ENCODE measurements at places on chromosomes 5 and 9.

DNA sequence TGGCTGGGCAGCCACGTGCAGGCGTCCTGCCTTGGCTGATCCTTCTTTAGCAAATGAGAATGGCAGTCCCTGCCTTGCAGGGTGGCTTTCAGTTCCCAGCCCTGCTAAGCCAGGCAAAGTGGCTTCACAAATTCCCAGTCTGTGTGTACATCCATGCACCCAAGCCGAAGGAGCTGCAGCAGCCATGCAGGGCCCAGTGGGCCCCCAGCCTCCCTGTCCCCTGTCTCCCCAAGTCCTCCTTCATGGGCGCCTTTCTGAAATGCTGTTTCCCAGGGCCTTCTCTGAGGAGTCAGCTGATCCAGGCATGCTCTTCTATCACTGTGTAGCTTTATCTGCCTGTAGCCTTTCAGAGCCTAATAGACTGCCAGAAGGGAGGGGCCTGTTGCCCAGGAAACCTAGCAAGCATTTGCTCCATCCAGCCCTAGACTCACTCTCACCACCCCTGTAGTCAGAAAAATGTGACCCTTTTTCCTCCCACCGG, 47.4 kb upstream of the SHC3 start:
- no peak for DNase-seq

GRCh38 chr5:59198365-59198764, 615.5 kb downstream of the RAB3C start:
- no peak for DNase-seq

- DNase-seq: no peak
Observed at GRCh38 chr5:133664422-133664821, 52.1 kb upstream of the FSTL4 start.

- no peak for DNase-seq
Observed at GRCh38 chr5:44233691-44234090, 155.5 kb downstream of the FGF10 start.

DNA sequence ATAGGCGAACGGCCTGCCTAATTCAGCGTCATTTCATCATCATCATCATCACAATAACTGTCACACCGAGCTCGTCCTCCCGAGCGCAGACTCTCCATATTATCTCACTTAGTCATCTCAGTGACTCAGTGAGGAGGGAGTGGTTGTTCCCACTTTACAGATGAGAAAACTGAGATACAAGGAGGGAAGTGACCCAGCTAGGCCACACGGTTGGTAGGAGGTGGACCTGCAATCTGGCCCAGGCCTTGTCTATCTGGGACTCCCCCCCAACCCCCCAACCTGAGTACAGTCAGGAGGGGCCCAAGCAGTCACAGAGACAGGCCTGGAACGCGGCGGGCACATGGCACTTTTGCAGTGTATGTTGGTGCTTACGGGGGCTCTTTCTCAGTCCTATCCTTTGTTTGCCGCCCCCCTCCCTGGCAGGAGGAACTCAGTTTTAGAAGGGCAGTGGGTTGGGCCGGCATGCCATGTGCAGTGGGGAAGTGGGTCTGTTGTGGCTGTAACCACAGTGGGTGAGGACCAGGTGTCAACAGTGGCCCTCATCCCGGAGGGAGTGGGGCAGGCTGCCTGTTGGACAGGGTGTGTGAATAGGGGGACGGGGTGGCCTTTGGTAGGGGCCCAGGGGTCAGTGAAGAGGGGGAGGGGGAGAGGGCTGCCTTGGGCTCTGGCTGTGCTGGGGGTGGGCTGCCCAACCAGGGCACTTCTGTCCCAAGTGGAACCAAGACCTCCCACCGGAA, 1.7 kb upstream of the RXRA start:
- DNase-seq: no peak

GRCh38 chr9:95073042-95073607, 244.4 kb downstream of the FANCC start:
- no peak for DNase-seq

GRCh38 chr5:37888476-37888875, 48.6 kb upstream of the GDNF start:
- no peak for DNase-seq

DNA sequence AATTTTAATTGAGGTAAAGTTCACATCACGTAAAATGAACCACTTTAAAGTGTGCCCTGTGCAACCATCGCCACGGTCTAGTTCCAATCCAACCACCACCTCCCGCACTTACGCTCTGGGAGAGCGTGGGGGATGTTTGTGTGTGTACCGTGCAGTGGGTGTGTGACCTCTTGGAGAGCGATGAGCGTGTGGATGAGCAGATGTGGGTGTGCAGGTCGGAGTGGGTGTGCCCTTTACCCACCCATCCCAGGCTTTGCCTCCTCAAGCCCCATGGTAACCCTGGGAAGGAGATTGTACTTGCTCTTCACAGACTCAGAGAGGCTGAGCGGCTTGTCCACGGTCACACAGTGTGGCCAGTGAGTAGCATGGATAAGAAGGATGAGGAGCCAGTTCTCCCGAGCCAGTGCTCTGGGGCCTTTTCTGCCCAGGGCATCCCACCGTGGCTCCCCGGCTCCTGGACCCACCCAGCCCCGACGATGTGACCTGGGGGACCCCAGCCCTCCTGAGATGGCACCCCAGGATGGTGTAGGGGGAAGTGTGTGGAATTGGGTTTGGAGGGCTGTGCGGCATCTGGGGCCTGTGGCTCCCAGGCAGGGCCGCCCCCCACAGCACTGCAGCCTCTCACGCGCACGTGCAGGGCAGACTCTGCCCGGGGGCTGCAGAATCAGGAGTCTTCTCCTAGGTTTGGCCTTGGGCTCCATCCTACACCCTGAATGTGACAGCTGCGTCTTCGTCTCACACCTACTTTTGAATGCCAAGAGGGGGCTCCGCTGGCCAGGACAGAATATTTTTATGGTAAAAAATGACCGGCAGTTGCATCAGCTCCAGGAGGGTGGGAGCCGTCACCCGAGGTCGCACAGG, 13.6 kb downstream of the LHX3 start:
- DNase-seq: no peak

GRCh38 chr9:96064826-96065481, 189.5 kb downstream of the ERCC6L2 start:
- no peak for DNase-seq

DNA sequence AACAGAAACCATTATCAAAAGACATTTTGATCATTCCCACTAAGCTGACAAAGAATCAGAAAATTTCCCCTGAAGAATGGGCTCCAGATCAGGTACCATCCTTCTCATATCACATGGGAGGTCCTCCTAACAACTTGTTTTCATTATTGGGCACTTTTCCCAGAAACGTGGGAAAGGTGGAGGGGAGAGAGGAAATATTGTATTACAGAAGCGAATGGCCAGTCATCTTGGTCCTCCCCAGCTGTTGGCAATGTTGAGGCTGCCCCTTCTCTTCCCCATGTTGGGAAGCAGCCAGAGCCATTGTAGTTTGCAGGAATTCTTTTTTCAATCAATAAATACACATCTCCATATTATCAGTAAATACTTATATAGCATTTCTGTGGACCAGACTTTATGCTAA, 126.2 kb upstream of the ZNF608 start:
- DNase-seq: no peak

DNA sequence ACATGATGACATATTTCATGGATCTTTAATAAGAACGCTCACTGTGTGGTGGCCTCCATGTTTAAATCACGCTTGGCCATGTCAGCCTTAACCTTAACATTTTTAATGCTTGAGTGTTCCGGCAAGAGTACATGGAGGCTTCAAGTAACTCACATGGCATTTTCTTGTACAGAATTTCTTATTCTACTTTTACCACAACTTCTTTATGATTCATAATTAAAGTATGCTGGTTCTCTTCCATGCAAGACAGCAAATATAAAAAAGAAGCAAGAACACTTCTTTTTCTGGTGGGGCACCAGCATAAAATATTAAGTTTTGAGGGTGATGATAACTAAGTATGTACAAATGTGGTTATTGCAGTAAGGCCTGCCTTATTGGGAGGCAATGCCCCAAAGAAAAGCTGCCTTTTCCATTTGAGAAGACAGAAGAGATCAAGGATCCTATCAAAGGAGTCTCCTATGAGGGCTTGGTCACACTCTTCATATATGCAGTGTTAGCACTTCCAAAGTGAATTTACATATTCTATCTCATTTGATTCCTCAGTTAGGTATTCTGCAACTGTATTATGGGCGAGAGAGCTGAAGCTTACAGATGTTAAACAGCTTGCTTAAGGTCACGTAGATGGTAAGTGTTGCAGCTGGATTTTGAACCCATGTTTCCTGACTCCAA, 382.7 kb upstream of the MEF2C start:
- DNase-seq: no peak

GRCh38 chr9:108550106-108550505, 305.7 kb downstream of the ACTL7B start:
- DNase-seq: no peak

DNA sequence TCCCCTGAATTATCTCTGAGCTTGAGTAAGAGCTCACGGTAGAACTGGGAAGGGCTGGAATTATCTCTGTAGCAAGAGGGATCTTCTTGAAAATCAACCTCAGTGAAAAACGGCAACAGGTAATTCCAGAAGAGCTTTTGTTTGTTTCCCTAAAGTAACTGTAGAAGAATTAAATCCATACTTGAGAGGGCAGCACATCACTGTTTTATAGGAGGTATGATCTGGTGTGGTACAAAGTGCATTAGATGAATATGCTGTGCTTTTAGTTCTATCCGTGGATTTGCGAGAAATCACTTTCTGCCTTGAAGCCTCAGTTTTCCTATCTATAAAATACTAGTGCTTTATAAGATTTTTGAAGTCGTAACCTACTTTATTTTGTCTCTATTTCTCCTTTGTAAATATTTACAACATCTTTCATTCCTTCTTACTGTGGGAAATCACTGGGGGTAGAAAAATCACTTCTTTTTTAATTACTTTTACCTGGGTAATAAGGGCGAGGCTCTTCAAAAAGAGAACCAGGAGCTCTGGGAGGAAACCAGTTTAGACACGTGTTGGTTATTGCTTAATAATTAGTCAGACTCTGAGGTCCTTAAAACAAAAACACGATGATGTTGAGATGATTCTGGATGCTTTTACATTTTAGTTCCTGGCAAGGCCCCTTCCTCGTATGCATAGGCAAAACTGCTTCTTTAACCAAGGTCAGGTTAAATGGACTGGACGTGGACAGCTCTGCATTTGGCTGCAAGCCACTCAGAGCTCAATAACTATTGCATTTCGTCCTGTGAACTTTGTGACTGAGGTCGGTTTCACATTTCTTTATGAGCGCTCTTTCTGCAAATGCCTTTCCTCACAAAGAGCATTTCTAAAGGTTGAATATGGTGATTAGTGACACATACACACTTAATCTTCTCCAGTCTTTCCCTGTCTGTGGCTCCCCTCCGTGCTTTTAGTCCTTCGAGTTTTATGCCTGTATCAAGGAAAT, 376.1 kb downstream of the BRINP1 start:
- no peak for DNase-seq

- no peak for DNase-seq
Observed at GRCh38 chr5:37770786-37771185, 69.1 kb downstream of the GDNF start.

GRCh38 chr5:111997308-111997707, 240.3 kb upstream of the NREP start:
- no peak for DNase-seq

DNA sequence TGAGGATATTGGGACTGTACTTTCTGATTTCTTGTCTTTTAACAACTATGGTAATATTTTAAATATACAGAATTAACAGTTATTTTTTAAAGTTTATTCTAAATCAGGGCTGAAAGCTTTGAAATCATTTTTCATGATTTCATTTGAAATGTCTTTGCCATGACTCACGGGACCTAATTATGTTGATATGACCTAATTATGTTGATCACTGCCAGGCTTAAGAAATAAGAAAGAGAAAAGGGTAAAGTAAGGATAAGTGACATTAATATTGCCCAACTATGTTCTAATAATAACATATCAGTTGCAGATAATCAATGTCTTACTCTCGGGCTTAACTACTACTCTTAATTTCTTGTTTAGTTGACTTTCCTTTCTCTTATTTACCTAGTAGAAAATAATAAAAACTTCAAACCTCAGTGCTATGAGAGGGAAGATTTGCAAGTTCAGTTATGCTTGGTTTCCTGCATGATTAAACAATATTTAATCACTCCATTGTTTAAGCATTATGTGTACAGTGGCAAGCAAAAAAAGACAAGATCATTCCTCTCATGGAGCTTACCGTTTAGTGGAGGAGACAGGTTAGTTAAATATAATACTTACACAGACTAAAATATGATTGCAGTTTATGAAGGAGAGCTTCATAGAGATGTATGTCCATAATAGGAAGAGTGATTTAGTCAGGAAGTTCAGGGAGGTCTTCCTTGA, 67.0 kb upstream of the EIF4EBP3 start:
- DNase-seq: no peak

DNA sequence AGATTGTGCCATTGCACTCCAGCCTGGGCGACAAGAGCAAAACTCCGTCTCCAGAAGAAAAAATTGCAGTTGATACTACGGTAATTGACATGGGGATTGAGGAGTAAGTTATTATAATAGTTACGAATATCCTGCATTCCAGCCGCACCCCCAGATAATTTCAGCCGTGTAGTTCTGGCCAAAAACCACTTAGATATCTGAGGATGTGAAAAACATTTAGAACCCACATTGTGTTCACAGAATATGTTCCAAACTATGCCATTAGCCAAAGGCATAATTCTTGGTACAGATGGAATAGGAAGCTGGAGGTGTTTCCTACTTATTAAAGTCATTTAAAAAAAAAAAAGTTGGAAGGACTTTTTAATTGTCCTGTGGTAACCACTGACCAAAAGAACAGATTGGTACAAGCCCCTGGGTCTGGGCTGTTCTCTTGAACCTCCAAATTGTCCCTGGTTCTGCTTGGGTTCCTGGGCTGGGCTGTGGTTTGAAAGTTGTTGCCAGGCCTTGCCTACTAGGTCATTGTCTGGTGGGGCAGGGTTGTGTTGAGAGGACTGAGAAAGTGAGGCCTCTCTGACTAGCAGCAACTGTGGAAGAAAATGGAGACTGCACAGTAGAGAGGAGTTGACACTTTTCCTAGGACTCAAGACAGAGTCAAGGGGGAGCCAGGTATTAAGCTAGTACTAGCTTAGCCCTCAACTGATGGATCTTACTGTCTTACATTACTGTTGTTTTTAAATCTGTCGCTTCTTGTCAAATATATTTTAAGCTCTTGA, 198.8 kb downstream of the NR3C1 start:
- no peak for DNase-seq

- no peak for DNase-seq
Observed at GRCh38 chr5:75364571-75365280, 27.7 kb downstream of the HMGCR start.

GRCh38 chr9:103978396-103978795, 115.7 kb upstream of the SMC2 start:
- DNase-seq: no peak

DNA sequence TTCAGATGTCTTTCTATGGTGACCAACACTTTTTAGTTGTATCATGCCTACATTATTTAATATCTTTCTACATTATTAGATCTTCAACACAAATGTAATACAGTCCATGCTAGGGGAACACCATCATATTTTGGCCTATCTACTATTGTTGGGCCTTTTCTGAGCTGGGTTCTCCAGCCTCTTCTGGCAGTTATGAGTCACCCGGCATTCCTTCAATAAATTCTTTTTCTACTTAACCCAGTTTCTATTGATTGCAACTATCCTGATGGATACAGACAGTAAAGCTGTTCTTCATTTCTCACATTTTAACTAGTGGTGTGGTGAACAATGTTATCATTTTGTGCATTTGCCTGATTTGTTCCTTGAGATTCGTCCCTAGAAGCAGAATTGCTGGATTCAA, 529.3 kb downstream of the BNC2 start:
- DNase-seq: no peak

- no peak for DNase-seq
Observed at GRCh38 chr5:97534166-97534565, 351.1 kb upstream of the RIOK2 start.

GRCh38 chr5:86971034-86971571, 296.6 kb upstream of the RASA1 start:
- no peak for DNase-seq

All from activated T-cell treated with anti-CD3 and anti-CD28 coated beads for 4 hours (primary cell).